ENCODE measurements at places on chromosomes 13 and 19.
A peak's percentile ranks its signal among the peaks of the same experiment; 100 is the strongest.

GRCh38 chr13:39315796-39316195, 277.5 kb downstream of the NHLRC3 start:
- no peak for DNase-seq

DNA sequence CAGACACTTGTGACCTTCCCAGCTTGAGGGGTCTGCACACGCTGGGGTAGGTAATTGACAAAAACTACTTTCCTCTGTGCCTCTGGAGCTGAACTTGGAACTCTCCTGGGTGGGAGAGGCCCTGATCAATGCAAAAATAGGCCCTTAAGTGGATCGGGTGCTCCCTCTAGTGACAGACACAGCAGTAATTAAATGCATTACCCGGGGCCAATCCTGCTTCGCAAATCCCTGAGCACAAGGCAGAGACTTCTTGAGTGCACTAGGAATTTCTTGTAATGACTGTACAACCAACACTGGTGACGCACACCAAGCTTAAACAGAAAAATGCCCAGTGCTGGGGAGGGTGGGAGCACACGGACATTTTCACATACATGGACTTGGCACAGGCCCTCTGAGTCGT, 10.6 kb upstream of the UBE2S start:
- peak; percentile 65 for DNase-seq

- no peak for DNase-seq
Observed at GRCh38 chr13:39107561-39107960, 69.3 kb downstream of the NHLRC3 start.

GRCh38 chr19:52943884-52944643, 18.6 kb downstream of the ZNF816 start:
- DNase-seq = no peak

- no peak for DNase-seq
Observed at GRCh38 chr19:12786141-12786870, 5.0 kb upstream of the JUNB start.

GRCh38 chr13:37597477-37598025, 1.0 kb downstream of the POSTN start:
- no peak for DNase-seq

- no peak for DNase-seq
Observed at GRCh38 chr19:6041071-6041470, 63.1 kb upstream of the RANBP3 start.

DNA sequence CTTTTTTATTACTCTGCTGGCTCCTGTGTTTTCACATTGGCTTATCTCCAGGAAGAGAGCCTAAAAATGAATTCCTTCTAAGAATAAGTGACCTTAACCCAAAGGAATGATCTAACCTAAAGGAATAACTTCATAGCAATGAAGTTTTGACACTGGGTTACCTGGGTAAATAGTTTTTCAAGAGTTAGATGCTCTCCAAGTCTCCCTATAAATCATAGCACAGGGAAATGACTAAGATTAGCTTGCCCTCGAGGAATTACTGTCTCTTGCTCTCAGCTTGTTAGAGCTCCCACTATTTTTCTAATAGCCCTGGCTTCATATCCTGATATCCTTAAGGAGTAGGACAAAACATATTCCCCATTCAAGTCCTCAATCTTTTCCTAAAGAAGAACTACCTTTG, 66.3 kb downstream of the SPRY2 start:
- DNase-seq = no peak

GRCh38 chr19:55027472-55028337, 10.4 kb downstream of the GP6 start:
- DNase-seq = peak; percentile 26

DNA sequence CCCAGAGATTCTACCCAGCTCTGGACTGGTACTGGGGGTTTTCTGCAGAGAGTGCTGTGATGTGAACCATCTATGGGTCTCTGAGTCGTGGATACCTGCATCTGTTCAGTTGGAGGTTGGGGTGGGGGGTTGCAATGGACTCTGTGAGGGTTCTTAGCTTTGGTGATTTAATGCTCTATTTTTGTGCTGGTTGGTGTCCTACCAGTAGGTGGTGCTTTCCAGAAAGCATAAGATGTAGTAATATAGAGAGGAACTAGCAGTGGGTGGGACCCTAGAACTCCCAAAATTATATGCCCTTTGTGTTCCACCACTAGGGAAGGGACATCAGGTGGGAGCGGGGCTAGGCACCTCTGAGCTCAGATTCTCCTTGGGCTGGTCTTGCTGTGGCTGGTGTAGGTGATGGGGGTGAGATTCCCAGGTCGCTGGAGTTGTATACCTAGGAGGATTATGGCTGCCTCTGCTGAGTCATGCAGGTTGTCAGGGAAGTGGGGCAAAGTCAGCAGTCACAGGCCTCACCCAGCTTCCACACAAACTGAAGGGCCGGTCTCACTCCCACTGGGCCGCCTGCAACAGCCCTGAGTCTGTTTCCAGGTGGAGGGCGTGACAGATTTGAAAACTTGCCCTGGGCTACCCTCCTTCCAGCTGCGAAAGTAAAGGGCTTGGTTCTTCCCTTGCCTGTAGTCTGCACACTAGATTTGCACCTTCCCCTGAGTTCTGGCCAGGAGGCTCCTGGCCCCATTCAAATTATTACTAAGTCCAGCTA, 573.0 kb upstream of the SLITRK1 start:
- DNase-seq = peak; percentile 8

GRCh38 chr13:54965881-54966280, 1937.3 kb downstream of the OLFM4 start:
- no peak for DNase-seq

DNA sequence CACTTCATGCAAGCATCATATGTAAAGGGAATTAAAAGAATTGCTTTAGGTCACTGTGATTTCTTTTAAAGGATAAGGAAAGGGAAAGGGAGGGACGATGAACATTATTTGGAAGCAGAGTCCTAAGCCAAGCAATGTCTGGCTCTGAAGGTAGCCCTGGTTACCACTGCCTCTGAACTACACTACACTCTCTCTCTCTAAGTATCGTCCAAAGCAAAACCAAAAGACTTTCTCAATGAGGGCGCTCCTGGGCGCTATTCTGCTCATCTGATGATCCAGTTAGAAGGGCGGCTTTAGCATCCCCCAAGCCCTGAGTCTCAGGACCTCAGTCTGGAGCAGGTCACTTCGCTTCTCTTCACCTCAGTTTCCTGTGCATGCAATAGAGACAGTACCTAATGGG, 26.2 kb downstream of the FOXO1 start:
- no peak for DNase-seq

GRCh38 chr13:100527644-100528043, 60.9 kb downstream of the GGACT start:
- no peak for DNase-seq

GRCh38 chr19:46040952-46041500, at the start of gene IGFL4:
Gene IGFL4 (minus strand): TSS chr19:46041002. CDS start chr19:46040962, 40 bp downstream.
- DNase-seq = no peak

- DNase-seq = no peak
Observed at GRCh38 chr19:45251452-45252354, 632 bp downstream of the MARK4 start.

DNA sequence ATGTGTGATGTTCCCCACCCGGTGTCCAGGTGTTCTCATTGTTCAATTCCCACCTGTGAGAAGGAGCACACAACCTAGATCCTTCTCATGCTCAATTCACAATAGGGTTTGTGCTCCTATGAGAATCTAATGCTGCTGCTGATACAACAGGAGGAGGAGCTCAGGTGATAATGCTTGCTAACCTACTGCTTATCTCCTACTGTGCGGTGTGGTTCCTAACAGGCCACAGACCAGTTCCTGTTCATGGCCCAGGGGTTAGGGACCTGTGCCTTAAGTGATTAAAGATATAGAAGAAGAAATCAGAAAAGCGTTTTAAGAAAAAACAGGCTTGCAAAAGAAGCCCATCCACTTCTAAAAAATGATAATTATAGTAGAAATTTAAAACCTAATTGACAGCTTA, 17.5 kb downstream of the DLEU7 start:
- DNase-seq = no peak

- DNase-seq = no peak
Observed at GRCh38 chr13:42495255-42495654, 78.7 kb upstream of the TNFSF11 start.

DNA sequence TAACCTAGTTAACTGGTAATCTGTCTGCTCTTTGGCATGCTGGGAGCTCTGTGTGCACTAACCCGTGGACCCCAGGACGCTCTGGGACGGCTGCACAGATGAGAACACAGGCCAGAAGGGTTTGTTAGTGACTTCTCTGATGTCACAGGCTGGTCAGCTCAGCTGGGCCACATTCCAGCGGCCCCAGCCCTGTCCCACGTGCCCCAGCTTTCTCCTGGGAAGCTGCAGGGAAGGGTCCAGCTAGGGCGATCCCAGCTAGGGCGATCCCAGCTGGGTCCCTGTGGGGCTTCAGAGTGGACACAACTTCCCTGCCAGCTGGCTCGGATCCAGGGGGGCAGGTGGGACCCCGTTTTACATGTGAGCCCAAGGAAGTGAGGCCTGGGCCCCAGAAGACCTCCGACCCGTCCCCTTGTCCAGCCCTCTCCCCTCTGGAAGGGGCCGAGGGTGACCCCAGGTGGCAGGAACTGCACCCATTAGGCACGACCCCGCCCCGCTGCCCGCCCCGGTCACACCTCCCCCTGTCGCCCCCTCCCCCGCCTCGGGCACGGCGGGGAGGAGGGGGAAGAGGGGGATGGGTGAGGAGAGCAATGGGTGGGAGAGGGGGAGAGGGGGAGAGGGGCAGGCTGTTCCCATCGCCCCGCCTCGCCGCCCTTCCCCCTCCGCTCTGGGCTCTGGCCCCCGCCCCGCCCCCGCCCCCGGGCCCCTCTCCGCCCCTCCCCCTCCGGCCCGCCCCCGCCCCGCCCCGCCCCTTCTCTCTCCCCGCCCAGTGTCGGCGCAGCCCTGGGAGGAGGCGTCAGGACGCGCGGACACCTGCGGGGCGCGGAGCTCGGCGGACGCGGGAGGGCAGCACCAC, 75.2 kb upstream of the MCF2L start:
- DNase-seq = no peak

DNA sequence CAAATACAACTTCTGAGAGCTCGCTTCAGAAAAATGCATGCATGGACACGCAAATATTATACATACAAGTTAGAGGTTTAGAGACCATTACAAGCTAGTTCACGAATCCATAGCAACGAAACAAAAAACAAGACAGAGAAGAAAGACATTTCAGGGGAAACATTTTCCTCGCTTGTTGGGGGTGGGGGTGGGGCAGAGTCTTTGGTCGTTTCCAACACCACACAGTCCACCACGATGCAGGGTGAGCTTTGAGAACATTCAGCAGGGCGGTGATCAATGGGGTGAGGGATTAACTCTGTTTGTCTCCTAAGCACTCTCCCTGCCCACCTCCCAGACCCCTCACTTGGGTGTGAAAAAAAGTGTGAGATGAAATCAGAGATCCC, 651 bp downstream of the OXGR1 start:
- no peak for DNase-seq

GRCh38 chr13:41150058-41150457, 17.5 kb upstream of the KBTBD6 start:
- no peak for DNase-seq
